Stimulated activated naive CD4-positive, alpha-beta T cell (primary cell): ENCODE measurements at places on chromosomes 11 and 22.
A peak's percentile ranks its signal among the peaks of the same experiment; 100 is the strongest.

DNA sequence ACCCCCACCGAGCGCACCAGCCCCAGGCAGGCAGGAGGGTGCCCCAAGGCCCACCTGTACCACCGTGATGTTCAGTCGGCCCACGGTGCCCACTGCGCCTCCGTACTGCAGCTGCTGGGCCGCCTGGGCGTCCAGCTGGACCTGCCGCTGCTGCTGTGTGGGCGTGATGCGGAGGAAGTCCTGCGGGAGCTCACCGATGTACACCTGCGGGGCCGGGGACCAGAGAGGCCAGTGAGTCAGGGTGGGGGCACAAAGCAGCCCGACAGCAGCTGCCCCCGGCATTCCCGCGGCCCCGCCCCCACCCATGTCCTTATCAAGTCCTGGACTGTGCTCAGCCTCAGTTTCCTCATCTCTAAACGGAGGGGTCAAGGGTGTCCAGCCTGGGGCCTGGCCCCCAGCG lies 13.8 kb downstream of the TOLLIP start:
- no peak for DNase-seq

DNA sequence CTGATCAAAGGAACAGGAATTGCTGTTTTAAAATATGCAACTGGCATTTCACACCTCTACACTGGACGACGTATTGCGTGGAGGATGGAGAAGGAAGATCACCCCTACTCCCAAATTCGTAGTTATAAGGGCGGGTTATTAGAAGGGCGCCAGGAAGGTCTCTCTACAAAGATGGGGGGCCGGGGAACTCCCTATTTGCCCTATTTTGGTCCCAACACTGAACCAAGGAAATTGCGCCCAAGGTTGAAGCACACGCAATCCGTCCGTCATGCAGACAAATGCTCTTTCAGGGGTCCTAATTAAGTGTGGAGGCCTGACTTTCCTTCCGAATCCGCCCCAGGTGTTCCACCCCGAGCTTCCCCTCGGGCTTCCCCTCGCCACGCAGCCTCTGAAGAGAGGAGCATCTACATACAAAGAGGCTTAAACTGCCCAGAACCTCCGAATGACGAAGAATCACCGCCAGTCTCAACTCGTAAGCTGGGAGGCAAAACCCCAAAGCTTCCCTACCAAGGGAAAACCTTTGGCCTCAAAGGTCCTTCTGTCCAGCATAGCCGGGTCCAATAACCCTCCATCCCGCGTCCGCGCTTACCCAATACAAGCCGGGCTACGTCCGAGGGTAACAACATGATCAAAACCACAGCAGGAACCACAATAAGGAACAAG lies 396 bp downstream of the NPAT start:
- peak; percentile 56 for DNase-seq

DNA sequence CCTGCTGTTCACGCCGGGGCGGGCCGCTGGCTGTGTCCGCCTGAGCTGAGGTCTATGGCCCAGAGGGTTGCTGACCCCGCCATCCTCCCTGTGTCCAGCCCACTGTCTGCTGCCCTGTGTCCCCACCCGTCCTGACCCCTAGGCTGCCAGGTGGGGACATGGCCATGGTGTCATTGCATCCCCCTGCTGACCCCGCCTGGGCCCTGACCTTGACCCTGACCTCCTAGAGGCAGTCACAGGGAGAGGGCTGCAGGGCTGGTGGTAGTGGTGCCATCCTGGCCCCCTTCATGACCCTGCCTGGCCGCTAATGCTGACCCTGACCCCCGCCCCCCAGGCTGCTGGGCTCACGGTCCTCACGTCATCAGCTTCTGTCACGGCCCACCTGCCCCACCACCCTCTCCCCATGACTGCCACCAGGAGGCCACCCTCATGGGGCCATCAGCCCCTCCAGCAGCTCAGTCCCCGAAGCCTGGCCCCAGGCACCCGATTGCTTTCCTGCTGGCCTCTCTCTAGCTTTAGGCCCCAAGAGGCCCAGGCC lies 285.9 kb downstream of the BRD1 start:
- DNase-seq, result no peak

- no peak for DNase-seq
Measured at GRCh38 chr11:62842171-62842741, 2.9 kb upstream of the WDR74 start.

DNA sequence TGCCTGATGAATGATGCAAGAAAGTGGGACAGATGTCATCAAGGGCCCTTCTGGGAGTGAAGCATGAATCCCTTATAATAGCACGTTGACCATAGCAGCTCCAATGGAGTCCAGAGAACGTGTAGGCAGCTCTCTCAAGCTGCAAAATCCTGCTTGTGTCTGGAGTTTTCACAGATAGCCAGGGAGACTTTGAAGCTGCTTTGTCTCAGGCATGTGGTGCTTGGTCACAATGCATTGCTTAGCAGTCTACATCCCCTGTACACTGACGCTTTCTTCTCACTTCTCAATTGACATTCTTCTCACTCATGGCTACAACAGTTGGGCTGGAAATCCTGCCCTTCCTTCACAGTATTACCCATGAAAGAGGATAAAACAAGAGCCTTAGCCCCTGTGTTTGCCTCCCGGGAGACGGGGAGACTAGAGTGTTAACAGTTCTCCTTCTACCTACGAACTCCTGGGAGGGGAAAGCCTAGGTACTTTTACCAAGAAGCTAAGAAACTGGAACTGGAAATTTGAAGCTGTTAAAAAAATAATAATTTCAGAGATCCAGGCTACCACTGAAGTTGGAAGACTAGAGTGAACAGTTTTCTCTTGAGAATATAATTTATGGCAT lies 20.7 kb upstream of the MMP7 start:
- DNase-seq, result no peak

DNA sequence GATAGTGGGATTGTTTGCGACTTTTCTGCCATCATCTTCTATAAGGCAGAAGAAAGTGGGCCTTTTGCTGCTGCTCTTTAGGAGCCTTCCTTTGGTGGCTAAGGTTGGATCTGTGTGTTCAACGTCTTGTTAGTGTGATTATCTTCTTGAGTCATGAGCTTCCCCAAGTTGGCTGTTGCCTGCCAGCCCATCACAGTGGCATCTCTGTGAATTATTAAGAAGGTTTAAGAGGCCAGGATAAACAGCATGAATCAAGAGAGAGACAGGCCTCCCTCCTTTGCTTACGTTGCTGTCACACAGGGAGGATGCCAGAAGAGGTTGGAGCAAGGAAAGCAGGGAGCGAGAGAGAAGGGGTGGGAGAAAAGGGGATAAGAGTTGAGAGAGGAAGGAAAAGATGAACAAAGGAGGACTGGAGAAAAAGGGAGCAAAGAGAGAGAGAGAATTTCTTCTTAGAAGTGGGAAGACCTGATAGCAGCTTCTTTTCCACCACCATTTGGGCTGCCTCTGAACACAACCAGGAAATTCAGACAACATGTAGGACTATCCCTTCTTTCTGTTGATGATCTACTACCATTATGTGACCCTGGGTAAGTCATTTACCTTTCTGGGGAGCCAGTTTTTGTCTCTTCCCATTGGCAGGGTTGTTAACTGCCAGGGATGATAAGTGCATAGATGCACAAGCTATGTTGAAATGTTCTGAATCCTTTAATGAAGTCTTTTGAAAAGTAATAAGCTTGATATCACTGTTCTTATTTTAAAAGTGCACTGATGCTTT lies 126.5 kb downstream of the NAV2 start:
- DNase-seq, result no peak

DNA sequence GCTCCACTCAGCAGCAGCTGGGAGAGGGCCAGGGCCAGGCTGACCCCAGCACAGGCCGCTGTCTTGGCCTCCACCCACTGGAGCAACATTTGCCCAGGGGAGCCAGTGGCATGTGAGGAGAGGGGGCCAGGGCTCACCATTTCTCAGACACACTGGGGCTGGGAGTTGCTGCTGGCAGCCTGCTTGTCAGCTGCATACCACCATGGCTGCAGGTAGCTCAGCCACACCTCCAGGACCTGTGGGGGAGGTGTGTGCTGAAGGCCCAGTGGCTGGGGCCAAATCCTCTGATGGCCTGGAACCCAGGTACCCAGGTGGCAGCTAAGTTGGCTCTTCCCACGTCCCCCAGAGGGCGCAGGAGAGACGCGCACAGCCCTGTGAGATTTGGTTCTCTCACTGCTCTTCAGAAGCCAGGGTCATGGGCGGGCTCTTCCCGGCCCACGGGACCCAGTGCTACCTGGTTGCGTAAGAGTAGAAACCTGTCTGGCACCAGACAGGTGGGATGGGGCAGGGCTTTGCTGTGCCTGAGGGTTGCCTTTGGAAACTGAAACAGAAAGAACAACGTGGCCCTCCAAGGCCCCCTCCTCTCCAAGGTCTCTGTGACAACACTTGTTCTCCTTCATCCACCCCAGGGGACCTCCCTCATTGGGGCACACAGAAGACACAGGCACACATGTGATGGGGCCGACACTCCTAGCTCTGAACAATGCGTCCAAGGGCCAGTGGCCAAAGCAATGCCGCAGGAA lies 98.8 kb downstream of the MED15 start:
- peak; percentile 46 for DNase-seq

DNA sequence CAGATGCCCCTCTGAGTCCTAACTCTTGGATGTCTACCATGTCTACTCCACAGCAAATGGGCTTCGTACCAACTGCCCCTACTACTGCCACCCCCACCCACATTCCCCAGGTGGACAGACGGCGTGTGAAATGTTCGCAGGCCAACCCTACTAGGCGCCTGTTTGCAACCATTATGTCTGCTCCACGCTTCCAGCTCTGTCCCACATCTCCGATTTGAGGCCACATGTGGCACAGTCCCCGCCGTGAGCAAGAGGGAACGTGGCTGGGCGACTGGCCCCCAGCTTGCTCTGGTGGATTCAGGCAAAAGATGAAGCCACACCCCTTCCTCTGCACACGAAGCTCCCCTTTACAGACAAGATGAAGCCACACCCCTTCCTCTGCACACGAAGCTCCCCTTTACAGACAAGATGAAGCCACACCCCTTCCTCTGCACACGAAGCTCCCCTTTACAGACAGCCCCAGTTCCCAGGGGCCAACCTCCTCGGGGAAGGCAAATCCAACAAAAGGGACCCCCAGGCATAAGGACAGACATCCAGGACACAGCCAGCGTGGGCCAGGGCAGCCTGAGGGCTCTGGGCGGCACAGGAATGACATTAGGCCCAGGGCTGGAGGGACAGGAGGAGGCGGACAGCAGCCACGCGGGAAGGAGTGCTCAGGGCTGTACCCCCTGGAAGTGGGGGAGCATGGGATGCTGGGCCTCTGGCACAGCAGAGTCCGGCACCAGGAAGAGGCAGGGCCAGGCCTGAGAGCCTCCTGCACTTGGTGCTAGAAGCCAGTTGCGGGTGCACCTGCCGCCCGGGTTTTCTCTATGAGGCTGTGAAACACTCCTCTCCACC lies 106.2 kb downstream of the SHANK2 start:
- DNase-seq, result no peak

DNA sequence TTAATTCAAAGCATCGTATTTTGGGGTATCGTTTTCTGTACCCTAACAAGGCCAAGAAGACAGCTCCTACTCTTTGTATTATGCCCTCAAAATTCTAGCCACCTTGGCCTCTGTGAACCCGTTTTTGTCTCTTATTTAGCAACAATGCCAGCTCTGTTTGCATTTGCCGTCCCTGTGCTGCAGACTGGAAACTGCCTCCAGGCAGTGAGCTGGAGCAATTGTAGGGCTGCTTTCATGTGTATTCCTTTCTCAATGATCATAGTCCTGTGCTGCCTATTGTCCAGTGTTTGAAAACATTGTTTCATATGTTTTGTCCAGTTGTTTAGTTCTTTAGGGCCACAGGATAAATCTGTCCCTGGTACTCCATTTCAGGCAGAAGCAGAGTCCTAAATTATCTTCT lies 19.9 kb upstream of the BACE1-AS start:
- DNase-seq, result no peak

DNA sequence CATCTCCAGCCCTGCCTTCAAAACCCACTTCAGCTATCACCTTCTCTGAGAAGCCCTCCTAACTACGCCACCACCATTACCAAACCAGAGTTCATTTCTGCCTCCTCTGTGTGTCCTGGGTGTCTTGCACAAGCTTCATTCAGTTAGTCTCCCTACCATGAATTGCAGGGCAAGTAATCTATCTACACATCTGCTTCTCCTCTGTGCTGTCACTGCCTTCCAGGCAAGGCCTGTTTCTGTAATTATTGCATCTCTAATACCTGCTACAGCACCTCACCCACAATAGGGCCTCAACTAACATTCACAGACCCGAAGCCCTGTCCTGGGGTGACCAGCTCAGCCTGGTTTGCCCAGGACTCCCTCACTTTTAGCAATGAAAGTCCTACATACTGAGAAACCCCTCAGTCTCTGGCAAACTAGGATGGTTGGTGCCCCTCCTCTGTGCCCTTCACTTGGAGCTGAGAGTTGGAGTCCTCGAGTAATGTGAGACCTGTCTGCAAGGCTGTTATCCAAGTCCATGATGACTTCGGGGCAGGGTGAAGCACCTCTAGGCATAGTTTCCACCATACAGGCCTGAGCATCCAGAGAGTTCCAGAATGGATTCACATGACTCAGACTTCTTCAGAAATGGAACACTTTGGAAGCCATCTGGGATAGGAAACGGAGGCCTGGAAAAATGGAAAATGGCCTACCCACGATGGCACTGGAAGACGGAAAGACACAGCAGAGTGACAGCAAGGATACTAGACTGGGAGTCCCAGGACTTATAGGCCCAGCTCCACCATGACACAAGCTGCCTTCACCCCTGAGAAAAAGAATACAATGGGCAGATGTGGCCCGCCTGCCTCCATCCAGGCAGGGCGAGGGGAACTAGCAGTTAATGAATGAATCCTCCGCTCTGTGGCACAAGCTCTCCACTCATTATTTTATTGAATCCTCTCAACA lies 269.3 kb downstream of the BUD13 start:
- no peak for DNase-seq

GRCh38 chr22:20566420-20567260 lies 59.2 kb downstream of the MED15 start:
- DNase-seq, result peak; percentile 65
